Natural killer cell (primary cell): ENCODE measurements at places on chromosomes 16 and 17.

GRCh38 chr17:29643817-29644160 lies 21.1 kb upstream of the CORO6 start:
- H3K4me1 ChIP-seq, result peaks cover 5% of the 10 kb centered on the region
- H3K4me3 ChIP-seq, result no peak overlapping the region
- peaks cover 63% of the 10 kb centered on the region for H3K36me3 ChIP-seq
- H3K27ac ChIP-seq, result no peak overlapping the region
- H3K27me3 ChIP-seq, result no peaks in the 10 kb centered on the region

GRCh38 chr17:46108120-46108519 lies 85.1 kb downstream of the KANSL1 start:
- H3K4me1 ChIP-seq, result peaks cover 18% of the 10 kb centered on the region
- H3K27ac ChIP-seq, result no peak overlapping the region
- H3K36me3 ChIP-seq, result no peaks in the 10 kb centered on the region
- no peak overlapping the region for H3K4me3 ChIP-seq

DNA sequence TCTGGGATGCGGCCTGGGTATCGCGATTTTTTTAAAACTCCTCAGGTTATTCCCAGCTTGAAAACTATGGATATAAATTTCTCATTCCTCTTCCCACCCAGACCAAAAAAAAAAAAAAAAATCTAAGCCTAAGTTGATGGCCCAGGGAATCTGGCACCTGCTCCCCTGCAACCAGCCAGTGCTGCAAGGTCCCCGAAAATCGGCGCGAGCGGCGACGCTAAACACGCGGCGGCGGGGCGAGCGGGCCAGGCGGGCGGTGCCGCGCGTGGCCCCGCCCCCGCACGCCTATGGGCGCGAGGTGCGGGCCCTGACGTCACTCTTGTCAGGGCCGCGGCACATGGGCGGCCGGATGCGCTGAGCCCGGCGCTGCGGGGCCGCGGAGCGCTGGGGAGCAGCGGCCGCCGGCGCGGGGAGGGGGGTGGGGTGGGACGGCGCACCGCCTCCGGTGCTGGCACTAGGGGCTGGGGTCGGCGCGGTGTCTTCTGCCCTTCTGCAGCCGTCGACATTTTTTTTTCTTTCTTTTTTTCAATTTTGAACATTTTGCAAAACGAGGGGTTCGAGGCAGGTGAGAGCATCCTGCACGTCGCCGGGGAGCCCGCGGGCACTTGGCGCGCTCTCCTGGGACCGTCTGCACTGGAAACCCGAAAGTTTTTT lies at the start of gene HLF:
TSS of gene HLF (plus strand) at position 316 of the 654 bp plus-strand sequence. CDS start 525 bp downstream, outside the sequence.
- DNase-seq, result peak; percentile 51
- H3K27me3 ChIP-seq, result peaks cover 43% of the 10 kb centered on the region
- H3K4me3 ChIP-seq, result peak within 1 kb of the TSS; percentile 23
- H3K4me1 ChIP-seq, result peaks cover 25% of the 10 kb centered on the region
- no peak within 1 kb of the TSS for H3K27ac ChIP-seq

- no peaks in the 10 kb centered on the region for H3K4me1 ChIP-seq
- no peaks in the 10 kb centered on the region for H3K27me3 ChIP-seq
- DNase-seq, result no peak
- no peak overlapping the region for H3K4me3 ChIP-seq
- no peak overlapping the region for H3K27ac ChIP-seq
- no peaks in the 10 kb centered on the region for H3K36me3 ChIP-seq
Observed at GRCh38 chr16:63185235-63185780, 1149.1 kb upstream of the CDH8 start.

DNA sequence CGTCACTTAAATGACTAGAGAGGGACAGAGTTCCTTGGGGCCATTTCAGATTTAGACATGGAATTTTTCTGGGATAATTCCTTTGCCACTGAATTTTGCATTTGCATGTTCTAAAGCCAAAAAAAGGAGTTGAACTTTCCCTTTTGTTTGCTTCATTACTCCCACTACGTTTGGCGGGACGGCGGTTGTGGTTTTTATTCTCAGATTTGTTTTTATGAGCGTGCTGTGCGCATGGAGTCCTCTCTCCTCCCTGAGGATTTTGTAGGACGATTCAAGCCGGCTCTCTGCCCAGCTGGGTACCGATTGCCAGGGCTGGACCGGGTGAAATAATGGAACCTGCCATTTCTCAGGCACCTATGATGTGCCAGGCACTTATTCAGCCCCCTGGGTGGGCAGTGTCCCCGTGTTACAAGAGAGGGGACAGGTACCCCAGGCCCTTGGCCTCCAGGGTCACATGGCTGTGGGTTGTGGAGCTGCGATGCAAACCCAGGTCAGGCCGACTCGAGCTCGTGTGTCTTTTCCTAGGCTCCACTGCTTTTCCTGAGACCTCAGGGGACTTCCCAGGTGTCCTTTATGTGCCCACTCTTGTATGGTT lies 18.8 kb downstream of the CMIP start:
- no peak overlapping the region for H3K27ac ChIP-seq

DNA sequence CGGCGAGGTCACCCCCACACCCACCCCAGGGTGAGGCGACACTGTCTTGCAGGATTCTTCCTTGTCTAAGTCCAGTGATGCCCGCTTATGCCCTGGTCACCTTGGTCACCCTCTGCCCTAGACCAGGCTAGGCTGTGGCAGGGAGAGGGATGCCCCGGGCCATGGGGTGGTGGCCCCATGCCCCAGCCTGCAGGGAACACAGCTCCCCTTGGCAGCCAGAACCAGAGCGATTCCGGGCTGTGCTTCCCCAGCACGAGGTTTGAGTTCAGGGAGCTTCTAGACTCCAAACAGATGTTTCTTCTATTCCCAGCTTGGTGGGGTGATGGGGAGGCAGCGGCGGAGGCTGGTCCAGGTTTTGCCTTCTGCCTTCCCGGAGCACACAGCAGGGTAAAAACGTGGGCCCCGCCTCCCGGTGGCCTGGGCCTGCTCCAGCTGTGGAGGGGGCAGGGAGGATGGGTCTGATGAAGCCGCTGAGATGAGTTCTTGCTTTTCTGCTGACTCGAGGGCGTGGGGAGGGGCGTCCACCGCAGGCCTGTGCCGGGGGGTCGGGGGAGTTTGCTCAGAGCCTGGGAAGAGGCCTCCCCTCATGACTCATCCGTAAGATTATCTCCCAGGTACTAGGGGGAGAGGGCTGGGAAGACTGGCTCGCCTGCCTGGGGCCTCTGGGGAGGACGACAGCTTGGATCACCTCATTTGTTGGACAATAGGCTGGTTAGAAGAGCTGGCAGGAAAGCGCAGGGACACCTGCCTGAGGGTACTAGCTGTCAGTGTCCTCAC lies 15.4 kb downstream of the SMTNL2 start:
- DNase-seq, result no peak
- H3K4me3 ChIP-seq, result no peak overlapping the region

DNA sequence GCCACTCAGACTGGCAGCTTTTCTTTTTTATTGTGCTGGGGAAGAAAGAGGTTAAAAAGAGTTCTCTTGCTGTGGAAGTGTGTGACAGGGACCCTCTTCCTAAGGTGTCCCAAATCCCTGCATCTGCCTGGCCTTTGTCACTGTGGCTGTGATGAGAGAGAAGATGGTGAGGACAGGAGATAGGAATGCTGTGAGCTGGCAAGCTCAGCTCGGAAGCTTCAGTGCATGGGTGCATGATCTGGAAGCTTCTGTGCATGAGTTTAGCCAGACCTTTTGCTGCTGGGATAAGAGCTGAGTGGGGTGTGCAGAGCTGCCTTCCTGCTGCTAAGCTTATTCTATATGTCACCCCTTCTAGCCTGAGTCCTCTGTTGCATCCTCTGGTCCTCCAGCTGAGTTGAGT lies 103.3 kb upstream of the CACNG3 start:
- H3K27ac ChIP-seq, result no peak overlapping the region
- no peak overlapping the region for H3K4me3 ChIP-seq
- H3K36me3 ChIP-seq, result peaks cover 24% of the 10 kb centered on the region
- no peaks in the 10 kb centered on the region for H3K27me3 ChIP-seq
- DNase-seq, result no peak
